ENCODE measurements at places on chromosomes 4 and X.

GRCh38 chr4:26140150-26140898 lies 180.5 kb upstream of the RBPJ start:
- no peak for DNase-seq

GRCh38 chr4:104732766-104733165 lies 238.1 kb upstream of the CXXC4 start:
- DNase-seq, result no peak

DNA sequence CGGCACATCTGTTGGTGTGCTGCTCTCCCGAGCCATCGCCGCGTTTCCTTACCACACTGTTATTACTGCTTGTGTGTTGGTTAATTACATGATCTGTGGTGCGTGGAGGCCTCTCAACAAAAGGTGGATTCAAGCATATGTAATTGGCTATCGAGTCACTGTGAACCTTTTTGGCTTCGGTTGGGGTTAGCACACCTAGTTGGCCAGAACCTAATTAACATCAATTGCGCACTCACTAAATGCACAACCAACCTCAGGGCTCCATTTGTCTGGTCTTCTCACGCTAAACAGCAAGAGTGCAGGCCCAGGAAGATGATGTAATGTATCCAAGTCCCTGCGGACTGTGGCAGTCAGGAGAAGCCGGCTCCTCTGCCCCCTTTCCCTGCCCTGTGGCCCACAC lies 17.4 kb downstream of the ENPP6 start:
- DNase-seq, result no peak

DNA sequence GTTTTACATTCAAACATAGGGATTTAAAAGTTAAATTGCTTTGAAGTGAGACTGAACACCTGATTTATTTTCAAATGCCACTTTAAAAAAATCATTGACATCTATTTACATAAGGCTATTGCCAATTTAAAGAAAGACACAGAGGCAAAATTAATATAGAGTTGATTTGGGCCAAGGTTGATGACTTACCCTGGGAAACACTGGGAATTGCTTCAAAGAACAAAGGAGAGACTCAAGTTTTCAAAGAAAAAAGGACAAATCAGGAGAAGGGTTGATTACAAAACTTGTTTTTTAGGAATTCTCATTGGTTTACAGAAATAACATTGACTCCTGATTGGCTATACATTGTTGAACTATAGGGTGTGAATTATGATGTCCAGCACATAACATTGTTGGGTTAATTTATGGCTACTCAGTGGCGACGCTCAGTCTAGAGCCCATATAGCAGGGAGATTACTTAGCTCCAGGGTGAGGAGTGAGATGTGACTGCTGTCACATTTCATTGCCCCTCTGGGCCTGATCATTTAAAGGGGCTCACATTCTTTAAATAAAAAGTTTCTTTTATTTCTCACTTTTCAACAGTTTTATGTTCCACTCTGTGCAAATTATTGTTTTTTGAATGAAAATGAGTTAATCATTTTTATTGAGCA lies 184.6 kb downstream of the SPATA18 start:
- DNase-seq, result no peak

GRCh38 chr4:6360385-6360784 lies 90.7 kb downstream of the WFS1 start:
- DNase-seq, result no peak

DNA sequence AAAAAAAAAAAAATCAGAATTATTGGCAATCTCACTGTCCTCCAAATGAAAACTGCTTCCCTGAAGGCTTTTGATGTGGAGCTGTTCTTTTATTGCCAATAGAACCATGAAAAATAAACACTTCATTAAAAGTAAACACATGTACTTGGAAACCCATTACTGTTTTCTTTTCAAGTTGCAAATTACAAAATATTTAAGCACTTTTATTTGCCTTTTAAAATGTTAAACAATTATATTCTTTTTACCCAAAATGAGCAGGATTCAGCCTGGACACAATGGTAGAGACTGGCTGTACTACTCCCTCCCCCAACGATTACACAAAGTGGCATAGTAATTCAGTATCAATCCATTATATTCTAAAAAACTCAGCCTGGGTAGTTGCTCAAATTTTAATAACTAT lies 60.9 kb downstream of the SH2D1A start:
- no peak for DNase-seq

DNA sequence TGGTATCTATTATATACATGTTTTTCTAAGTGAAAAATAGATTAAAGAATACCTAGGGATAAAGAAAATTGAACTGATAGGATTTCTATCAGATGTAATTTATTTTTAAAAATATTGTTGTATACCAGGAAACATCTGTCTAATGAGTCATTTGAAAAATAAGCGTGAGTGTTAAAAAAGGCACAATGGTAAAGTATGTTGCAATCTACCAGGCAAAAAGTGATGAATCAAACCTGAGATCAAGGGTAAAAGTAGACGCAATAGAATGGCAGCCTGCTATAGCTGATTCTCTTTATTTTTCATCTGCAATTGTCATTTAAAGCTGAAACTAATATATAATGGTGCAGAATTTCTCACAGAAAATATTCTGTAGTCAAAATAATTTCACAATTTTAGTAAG lies 1119.6 kb downstream of the PCDH18 start:
- DNase-seq, result no peak

DNA sequence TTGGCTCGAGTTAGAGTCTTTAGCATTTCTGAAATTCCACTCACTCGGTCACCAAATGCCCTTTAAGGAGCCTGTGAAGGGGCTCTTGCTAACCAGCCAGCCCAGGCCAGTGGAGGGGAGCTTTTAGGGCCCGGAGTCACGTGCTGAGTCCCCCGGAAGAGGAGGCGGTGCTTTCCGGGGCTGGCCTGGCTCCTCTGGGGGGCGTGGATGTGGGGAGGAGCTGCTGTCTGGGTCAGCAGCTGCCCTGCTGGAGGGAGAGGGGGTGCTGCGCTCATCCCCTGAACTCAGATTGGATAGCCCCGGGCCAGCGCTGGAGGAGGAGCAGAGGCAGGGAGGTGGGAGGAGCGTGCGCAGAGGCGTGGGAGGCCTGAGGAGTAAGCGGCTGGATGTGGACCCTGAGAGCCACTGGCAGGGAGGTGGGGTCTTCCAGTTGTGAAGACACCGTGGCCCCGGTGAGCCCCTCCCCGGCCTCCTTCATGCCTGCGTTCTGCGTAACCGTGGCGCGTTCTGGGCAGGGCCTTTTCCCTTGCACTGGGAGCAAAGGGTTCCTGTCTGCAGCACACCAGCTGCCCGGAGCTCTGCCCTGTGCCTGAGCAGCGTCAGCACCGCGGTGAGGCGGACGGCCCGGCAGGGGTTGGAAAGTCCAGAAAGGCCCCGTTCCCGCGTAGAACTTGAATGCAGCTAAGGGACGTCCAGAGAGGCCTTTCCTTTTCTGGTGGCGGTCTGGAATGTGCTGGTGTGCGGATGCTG lies 19.7 kb downstream of the MAEA start:
- DNase-seq, result no peak

DNA sequence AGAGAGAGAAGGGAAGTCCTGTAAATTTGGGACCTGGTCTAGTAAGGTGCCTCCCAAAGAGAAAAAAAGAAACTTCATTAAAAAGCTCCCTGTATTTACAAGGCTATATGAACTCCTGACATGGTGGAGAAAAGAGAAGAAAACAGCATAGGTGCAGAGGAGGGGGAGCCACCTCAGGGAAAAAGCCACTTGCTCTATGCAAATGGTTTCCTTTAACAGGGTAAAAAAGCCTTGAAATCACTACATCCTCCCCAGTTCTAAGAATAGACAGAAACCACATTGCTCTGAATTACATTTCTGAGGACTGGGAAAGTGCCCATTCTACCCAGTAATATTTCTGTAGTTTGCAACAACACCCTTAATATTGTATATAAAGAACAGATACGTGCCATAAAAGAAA lies 165.5 kb downstream of the KLF8 start:
- DNase-seq, result no peak

GRCh38 chrX:122517786-122518185 lies 666.3 kb upstream of the GRIA3 start:
- no peak for DNase-seq

DNA sequence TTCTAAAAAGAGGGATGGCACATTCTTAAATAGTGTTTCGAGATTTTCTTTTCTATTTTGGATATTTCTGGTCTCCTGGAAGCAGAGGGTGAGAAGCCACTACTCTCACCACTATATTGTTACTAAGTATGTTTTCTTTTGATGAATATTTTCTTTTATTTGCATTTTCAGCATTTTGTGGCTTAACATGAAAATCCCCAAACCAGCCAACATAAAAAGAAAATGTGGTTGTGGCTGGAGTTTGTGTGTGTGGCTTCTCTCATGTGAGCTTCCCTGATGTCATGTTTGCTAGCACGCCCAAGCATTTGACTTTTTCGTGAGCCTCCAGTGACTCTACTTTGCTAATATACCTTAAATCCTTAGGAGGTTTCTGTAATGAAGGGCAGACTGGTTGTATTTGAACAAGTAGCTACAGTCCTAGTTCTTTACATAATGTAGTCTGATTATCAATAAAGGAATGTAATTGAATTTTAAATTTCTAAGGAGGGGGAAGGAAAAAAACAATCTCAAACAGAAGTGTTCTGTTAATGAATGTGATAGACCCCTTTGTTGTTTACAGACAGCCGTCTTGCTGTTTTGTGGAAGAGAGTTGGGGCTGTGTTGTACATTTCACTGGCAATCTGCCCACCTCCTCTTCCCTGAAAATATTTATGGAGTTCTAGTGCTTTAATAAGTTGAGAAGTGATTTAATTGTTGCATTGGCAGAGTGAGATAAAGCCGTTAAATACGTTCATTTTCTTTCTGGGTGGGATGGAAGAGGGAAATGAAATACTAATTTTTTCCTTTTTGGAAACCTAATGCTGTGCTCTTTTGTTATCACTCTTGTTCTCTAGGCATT lies 114.6 kb downstream of the ARHGAP10 start:
- DNase-seq, result no peak

GRCh38 chr4:2958446-2958845 lies 4.8 kb downstream of the NOP14 start:
- no peak for DNase-seq

DNA sequence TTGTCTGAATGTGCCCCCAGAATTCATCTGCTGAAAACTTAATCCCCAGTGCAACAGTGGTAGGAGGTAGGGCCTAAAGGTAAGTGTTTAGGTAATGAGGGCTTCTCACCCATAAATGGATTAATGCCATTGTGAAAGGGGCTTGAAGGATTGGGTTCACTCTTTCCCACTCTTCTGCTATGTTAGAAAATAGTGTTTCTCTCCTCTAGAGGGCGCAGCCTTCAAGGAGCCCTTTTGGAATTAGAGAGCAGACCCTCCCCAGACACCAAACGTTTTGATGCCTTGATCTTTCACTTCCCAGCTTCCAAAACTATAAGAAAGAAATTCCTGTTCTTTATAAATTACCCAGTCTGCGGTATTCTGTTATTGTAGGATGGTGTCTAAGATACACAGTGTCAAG lies 706.4 kb downstream of the SMARCA1 start:
- peak; percentile 29 for DNase-seq

DNA sequence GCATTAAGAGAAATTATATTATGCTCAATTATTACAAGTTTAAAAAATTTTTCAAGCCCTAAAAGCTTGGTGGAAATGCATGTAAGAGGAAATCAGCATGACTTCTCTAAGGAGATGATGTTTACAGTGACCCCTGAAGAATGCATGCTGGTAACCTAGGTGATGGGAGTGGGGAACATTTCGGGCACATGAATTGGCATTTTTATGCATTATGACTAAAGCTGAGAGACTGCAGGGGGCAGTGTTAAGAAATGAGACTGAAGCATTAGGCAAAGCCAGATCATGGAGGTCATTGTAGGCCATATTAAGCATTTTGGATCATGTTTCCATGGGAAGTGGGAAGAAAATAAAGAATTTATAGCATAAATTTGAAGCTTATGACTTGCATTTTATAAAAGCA lies 421.3 kb downstream of the FAT4 start:
- DNase-seq, result no peak

GRCh38 chr4:181687116-181687515 lies 556.1 kb upstream of the TENM3 start:
- DNase-seq, result no peak

DNA sequence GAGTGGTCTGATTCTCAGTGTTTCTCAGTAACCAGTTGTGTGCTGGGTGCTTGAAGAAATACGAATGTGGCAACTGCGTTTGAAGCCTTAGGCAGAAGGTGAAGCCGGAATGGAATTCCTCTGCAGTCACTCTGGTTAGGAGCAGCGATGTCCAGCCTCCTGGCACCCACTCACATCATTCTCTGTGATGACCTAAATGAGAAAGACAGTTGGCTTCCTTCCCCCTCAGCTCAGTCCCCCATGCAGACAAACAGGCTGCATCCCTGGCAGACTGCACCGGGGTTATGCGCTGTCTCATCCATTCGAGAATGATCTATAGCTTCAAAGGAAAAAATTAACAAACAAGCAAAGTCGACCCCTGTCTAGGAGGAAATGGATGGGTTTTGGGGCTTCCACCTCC lies 170.1 kb upstream of the SCML1 start:
- DNase-seq, result no peak

DNA sequence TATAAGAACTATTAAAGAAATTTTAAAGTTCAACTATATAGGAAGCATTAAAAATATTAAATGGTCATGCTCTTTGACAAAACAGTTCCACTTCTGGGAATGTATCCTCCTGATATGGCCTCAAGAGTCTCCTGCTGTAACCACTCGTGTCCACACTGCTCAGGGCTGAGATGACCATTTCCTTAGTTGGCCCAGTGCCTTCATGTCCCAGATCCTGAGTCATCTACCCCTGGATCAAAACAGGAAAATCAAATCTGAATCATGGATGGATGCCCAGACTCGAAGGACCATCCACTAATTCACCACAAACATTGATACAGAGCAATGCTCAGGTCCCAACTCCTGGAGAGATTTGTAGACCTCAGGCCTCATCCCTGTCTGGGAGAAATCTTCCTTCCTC lies 44.7 kb downstream of the GPRASP3 start:
- DNase-seq, result no peak

DNA sequence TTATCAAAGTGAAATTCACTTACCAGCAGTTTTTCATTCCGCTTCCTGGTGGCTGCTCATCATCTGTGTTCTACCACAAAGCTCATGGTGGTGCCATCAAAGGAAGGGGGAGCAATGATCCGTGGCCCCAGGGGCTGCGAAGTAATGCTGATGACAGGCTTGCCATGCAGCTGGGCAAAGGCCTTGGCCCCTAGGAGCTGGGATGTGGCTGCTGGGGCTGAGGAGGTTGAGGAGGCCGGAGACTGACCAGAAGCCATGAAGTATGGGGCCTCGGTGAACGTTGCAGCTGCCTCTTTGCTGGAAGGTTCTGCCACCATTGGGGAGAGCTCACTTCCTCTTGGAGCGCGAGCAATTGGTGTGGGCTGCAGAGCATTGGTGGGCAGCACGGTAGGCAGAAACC lies 8.4 kb downstream of the C4orf54 start:
- no peak for DNase-seq

DNA sequence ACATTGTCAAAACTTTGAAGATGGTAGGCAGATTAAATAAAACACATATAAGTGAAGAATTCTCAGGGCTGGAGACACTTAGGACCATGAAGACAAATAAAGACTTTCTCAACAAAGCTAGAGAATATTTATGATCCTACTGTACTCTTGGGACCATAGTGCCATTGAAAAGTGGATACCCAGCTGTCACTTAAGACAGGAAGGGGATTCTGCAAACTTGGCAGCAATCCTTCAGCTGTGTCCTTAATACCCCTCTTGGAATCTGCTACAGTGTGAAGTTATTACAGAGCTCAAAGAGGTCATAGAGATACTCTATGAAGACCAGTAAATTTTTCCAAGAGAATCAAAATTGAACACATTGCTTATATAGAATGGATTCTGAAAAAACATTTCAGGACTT lies 24.3 kb downstream of the PDE5A start:
- no peak for DNase-seq

- DNase-seq, result no peak
Measured at GRCh38 chrX:1528186-1528883, 8.7 kb downstream of the P2RY8 start.
